ENCODE measurements at places on chromosomes 16 and 17.

GRCh38 chr17:54194268-54194667, 371.5 kb downstream of the KIF2B start:
- no peak for DNase-seq

- DNase-seq: no peak
Observed at GRCh38 chr17:3559270-3559645, 1.6 kb upstream of the TRPV3 start.

- DNase-seq: peak; percentile 47
Observed at GRCh38 chr17:78497115-78497540, 80.1 kb downstream of the DNAH17 start.

DNA sequence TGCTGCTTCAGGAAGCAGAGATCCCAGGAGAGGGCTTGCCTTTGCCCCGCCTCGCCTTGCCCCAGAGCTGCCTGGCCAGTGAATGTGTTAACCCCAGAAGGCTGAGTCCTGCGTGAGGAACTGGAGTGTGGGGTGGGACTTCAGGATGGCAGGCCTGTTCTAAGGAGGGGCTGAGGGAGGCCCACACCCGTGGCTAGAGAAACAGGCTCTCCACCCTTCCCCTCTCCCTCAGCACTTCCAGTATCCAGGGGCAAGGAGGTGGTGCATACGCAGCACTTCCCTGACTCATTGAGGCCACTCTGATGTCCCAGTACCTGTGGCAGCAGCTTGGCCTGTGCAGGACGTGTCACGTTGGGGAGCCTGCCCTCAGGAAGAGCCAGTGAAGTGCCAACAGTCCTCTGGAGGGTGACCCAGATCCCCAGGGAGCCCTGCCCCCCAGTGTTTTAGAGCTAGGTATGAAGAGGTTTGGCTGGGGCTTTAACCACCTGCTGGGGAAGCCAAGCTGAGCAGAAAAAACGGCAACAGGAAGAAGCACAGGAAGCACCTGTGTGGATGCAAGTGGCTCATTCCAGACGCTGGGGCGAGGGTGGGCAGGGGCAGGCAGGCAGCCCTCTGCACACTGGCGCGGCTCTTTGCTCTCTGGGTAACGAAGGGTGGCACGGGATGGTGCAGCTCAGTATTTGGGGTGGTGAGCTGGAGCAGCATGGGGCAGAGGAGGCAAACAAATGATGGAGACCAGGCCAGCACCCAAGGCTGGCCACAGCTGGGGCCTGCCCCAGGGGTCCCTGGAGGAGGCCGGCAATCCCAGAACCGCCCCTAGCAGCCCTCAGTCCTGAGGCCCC, 14.7 kb upstream of the CTCF start:
- peak; percentile 62 for DNase-seq

- DNase-seq: no peak
Observed at GRCh38 chr17:60386147-60387058, 5.5 kb downstream of the USP32 start.

Data from central memory CD4-positive, alpha-beta T cell (primary cell).